ENCODE measurements at places on chromosomes 7 and 10. TPM values are rescaled to one million over a fixed set of nuclear protein-coding genes. Genes with fewer than 3 reads are reported as not detected.

GRCh38 chr10:116134322-116134721 is 138.7 kb downstream of the GFRA1 start:
- DNase-seq: no peak

DNA sequence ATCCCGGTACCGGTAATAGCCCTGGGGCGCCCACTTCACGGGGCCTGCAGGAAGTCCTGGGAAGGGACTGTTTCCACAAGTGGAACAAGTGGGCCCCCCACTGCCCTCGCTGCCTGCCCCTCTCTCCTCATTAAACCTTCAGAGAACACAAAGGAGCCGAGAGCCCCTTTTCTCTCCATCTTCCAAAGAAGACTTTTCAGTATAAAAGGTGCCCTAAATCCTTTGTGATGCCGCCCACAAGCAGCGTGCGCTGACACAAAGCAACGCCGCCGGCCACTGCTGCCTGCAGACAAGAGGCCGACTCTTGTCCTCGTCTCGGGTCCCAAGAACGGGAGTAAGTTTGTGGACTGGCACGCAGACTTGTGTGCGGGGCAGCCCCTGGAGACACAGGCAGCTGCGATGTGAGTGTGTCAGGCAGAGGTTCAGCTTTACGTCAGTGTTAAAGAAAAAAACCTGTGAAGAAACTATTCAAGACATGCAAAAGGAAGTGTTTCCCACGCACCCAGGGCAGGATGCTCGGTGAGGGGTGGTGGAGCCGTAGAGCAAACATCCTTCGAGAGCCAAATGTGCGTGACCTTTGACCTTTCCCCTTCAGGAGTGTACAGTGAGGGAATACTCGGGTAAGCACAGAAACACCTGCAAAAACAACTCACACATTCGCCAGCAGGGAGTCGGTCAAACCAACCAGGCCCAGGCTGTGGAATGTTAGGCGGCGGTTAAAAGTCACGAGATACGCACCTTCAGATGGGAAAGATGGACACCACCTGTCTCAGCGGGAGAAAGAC is 118.2 kb downstream of the VIPR2 start:
- DNase-seq: peak; percentile 20

DNA sequence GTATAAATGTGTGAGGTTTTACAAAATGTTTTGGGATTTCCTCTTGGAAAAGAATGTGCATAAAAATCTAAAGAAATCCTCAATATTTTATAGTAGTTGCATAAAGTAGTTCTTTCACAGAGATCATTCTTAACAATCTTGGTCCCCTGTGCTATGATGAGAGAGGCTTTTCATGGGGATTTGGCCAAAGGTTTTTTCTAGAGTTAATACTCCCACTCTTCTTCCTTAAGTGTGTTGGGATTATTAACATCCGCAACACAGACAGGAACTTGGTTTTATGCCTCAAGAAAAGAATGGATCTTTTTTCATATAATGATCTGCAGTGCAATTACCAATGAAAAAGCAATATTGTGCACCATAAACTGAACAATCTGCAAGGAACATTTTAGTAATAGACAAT is 71.5 kb downstream of the AGMO start:
- DNase-seq: no peak

- no peak for DNase-seq
Observed at GRCh38 chr10:124257781-124258180, 160.9 kb downstream of the OAT start.

DNA sequence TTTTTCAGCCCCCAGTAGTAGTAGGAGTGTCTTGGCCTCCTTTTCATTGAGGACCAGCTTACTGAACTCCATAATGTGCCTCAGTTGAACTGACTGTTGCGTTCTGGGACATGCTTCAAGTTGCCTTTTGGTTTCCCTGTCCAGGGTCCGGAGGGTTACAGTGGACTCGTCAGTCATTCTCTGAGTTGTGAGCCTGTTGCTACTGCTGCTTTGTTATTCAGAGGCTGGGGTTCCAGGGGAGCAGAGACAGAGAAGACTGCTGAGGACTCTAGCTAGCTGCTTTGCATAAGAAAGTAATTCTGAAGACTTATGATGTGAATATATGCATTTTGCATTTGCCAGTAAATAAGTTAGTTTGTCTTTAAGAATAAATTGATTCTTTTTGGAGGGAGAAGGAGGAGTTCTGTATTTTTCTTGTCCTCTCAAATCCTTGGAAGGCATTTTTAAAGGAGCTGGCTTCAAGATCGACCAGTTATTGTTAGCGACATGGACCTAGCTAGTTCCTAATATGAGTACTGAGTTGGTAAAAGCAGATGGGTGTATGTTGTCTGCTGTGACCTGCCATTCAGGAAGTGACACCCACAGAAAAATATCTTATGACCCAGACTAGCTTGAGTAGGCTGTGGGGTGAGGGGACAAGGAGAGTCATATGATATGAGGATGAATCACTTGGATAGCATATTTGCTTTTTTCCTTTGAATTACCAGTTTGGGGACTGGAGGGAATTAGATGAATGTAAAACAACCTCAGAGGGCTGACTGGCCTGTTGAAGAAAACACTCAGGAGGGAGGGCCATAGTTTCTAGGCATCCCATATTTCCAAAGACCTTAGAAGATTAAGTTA is 8.3 kb downstream of the PI4K2A start:
- peak; percentile 18 for DNase-seq

- no peak for DNase-seq
Observed at GRCh38 chr7:7970237-7970530, 1.6 kb downstream of the GLCCI1 start.

DNA sequence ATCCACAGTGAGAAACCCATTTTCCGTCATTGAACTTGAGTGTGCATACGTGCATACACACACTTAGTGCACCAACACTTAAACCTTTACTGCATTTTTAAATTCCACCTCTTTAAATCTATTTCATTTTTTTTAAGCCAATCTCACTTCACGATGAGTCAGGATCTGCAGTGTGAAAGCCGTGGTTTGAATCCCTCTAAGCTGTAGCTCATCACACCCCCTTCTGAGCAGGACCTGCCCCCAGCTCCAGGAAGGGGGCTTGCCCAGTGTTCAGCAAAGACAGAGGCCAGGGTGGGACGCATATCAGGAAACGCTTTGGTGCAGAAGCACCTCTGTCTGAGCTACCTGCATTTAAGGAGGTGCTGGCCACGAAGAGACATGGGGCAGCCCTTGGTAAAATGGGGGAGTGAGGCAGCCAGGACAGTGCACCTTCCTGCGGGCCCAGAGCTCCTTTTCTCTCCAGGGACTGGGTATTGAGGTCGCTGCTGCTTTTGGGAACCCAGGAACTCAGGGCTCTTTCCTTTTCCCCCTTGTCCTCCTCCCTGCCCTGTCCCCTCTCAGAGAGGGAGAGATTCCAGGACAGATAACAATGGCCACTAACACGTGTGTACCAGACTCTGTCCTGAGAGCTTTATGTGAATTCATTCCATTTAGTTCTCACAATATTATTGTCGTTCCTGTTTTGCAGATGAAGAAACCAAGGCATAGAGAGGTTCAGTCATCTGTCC is 21.7 kb downstream of the ZNF316 start:
- DNase-seq: no peak

- DNase-seq: no peak
Observed at GRCh38 chr10:125637496-125637895, 45.5 kb downstream of the TEX36 start.

- no peak for DNase-seq
Observed at GRCh38 chr7:143247372-143247771, 15.9 kb upstream of the GSTK1 start.

Gene CYP2W1
- not detected for total RNA-seq

DNA sequence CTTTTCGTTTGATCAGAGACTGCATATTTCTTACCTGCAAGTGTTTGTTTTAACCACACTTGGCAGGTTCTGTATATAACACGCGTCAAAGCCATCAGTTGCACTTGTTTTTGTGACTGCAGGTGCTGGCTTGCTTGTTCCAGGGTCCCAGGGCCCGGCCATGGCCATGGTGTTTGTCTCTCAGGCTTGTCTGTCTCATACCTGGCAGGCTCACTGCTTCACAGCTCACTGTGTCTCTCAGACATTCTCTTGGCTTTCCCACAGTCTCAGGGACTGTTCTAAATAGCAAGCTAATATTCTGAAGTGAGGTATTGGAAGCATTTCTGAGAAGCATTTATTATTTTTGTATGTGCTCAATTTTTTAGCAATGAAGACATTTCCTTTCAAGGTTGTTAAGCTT is 46.9 kb downstream of the GPR141 start:
- DNase-seq: no peak

Gene CYP2E1
- total RNA-seq: not detected

DNA sequence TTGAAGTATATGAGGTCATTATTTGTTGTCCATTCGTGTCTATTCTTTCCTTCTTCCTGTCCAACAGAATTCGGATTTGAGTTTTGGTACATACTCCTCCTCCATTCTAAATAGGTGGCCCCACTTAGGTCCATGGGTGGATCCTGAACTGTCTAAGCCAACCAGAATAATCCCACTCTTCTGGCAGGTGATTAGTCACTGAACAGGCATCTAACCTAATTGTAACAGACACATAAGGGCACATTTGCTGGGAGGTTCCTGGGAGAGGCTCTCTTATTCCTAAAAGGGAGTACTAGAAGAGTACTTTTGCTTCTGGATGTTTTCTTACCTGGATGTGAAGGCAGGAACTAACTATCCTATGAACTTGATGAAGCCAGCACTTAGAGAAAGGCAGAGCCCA is 16.8 kb downstream of the LRRC72 start:
- no peak for DNase-seq

DNA sequence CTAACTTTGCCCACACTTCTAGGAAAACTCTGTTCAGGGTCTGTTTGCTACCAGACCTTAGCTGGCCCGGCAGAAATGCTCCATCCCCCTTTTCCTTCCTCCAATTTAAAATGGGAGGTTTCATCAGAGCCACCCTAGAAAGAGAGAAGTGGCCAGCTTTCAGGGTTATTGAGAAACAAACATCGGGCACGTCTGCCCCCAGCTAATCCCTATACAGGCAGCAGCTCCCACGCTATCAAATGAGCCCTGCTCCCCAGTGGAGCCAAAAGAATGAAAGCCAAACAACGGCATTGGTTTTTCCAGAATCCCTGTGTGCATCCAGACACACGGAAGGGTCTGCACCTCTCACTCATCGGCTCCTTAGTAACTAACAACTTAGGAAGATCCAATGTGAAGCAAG is 132.5 kb downstream of the GRID1 start:
- no peak for DNase-seq

GRCh38 chr7:110157631-110158362 is 933.1 kb upstream of the LRRN3 start:
- no peak for DNase-seq

Gene NEUROD6
- not detected for total RNA-seq

Gene ACTR3C
- total RNA-seq: 2.8 TPM

DNA sequence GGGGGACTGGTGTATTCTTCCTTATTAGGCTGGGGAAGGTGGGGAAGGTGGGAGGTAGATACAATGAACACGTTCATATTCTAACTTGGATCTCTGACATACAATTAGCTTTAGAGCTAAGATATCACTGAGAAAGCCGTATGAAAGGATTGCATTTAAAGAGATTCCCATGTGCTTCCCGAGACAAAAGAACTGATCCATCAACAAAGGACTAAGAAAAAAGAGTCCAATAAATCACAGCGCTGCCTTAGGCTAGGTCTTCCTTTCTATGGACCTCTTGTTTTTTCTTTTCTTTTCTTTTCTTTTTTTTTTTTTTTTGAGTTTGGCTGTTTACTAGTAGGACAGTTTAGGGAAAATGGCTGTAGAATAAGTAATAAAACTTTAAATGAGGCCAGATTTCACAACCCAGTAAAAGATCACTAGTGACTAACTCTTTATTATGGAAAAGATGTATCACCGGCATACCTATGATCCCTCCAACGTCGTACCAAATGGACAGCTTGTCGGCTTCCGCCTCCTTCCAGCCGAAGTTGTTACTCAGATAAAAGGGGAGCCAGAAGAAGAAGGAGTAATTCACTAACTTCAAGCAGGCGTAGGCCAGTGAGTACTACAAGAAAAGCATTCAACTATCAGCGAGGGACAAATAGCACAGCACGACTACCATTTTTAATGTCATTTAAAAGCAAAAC is 50.0 kb downstream of the SLC37A3 start:
- DNase-seq: no peak

DNA sequence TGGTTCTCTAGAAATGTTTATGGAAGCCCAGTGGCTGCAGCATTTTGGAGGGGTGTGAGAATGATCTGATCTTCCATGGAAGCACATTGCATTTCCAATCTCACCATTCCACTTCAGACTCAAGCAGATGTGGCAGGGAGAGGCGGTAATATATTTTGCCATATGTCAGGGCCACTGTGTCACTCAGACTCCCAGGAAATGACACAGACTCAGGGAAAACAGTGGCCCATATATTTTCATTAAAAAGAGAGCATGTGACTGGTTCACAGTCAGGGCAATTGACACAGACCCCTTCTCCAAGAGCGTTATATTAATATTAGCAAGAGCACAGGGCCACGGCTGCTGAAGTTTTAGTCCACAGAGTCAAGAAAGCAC is 149.3 kb upstream of the NRP1 start:
- DNase-seq: no peak

Gene KIF11
- total RNA-seq: 55.0 TPM

GRCh38 chr7:49577576-49577975 is 195.9 kb upstream of the VWC2 start:
- DNase-seq: no peak

DNA sequence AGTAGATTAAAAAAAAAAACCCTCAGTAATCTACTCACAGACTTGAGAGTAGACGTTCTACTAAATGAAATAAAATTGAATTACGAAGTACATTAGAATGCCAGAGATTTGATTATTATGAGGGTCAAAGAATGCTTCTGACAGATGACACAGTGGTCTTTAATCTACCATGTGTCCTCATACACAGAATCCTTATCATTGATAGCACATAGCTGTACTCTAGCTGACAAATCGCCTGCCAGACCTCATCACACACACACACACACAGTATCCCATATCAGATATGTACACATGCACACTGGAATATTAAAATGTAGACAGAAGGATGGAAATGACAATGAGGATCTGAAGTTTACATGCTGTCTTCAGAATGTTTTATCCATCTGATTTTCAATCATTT is 104.6 kb downstream of the SORCS1 start:
- DNase-seq: no peak

- DNase-seq: no peak
Observed at GRCh38 chr7:105198223-105198622, 184.2 kb downstream of the KMT2E start.

GRCh38 chr7:25032774-25033743 is 53.1 kb upstream of the OSBPL3 start:
- DNase-seq: no peak

DNA sequence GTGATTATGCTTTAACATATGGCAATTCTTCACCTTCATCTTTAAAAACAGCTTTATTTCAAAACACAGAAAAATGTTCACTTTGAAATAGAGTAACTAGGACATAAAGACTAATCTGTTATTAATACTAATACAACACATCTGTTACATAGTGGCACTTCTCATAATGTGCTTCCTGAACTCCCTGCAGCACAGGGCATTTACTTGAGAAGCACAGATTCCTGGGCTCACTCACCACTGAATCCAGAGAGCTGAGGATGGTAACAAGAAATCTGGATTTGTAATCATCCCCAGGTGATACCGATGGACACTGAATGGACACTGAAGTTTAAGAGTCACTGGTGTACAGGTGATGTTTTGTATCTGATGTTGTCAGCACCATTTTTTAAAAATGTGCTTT is 96.1 kb downstream of the COL28A1 start:
- DNase-seq: no peak

Data from activated naive CD8-positive, alpha-beta T cell treated with anti-CD3 and anti-CD28 coated beads for 36 hours (primary cell).